AG04450 (cell line): ENCODE measurements at places on chromosomes 3 and 15. TPM values are rescaled to one million over a fixed set of nuclear protein-coding genes. Genes with fewer than 3 reads are reported as not detected.

ZMYND10 gene
- polyA plus RNA-seq: 0.87 and 1.1 TPM in 2 replicates

GUCA1C gene
- polyA plus RNA-seq: not detected in 2 replicates

POPDC2 gene
- 0.38 and 0.43 TPM in 2 replicates for polyA plus RNA-seq

TAGLN3 gene
- polyA plus RNA-seq: 2.2 and 2.5 TPM in 2 replicates

PLA2G4E gene
- polyA plus RNA-seq: not detected in 2 replicates

CLDN11 gene
- 444 and 445 TPM in 2 replicates for polyA plus RNA-seq

SIDT1 gene
- polyA plus RNA-seq: not detected in 2 replicates

CHRNA5 gene
- polyA plus RNA-seq: 4.3 and 5.2 TPM in 2 replicates

GRM7 gene
- polyA plus RNA-seq: not detected in 2 replicates

WNT7A gene
- not detected in 2 replicates for polyA plus RNA-seq

LOXL1 gene
- polyA plus RNA-seq: 114 and 206 TPM in 2 replicates

SERPINI1 gene
- polyA plus RNA-seq: 0.58 and 0.88 TPM in 2 replicates

DNA sequence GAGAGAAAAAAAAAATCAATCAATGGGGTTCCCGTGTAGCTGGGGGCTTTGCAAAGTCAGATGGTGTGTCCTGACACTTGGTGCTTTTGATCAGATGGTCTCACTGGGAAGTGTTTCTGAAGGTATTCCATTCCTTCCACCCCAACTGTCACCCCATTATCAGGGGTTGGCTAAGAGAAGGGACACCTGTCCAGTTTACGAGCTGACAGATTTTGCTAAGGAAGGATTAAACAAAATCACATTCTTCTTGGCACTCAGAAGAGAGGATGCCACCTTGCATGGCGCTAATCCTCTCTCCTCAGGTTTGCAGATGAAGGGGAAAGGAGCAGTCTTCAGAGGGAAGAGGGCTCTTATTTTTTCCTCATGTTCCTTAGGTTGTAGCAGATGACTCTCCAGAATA is 103.7 kb upstream of the ETV5 start:
- DNase-seq: no peak

GRCh38 chr3:196135693-196136639 is 54.1 kb upstream of the TFRC start:
- DNase-seq: no peak

DNA sequence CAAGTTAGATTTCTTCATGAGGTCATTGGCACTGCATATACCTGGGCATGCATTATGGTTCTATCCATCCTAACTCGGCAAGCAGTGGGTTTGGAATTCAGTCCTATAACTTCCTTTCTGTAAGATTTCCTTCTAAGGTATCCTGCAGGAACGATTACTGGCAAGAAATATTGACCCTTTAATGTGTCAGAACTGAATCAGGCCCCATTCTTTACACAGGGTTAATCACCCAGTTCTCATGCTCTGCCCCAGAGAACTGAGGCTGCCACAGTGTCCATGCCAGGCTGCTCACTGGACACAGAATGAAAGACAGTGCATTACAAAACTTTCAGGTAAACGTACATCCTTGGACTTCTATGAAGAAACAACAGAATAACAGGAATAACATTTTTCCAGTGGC is 108.9 kb downstream of the RPL22L1 start:
- no peak for DNase-seq

DNA sequence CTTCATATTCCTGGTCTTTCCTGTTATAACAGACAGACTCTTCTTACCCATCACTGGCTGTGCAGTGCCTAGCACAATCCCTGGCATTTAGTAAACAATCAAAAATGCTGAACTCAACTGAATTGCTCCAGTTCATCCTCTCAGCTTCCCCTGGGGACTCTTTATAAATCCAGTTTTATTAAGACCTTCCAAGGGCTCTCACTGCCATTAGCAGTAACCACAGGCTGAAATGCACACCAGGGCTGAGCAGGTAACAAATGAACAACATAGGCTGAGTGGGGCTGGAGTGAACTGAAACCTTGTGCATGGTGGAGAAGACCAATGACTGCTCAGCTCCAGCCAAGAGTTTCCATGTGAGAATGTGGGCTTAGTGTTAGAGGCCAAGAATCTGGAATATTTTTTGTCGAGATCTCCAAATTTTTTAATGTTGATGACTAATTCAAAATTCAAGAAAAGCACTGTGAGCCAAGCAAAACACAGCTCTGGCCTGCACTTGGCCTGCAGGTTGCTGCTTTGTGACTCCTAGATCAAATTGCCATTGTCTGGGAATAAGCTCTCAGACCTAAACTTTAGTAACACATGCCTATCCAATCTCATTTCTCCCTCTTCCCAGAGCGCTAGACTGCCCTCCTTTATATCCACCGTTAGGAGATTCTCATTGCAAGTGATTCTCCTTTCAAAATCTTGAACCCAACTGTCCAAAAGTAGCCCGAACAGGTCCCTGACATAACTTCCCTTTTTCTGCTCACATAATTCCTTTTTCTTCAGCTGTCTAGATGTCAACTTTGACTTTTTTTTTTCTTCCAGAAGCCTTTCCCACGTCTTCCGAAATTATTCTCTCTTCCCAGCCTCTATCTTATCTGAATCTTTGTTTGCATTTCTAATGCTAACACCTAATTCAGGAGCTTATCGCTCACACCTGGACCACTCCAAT is 7.4 kb downstream of the SQOR start:
- peak; percentile 57 for DNase-seq

DNA sequence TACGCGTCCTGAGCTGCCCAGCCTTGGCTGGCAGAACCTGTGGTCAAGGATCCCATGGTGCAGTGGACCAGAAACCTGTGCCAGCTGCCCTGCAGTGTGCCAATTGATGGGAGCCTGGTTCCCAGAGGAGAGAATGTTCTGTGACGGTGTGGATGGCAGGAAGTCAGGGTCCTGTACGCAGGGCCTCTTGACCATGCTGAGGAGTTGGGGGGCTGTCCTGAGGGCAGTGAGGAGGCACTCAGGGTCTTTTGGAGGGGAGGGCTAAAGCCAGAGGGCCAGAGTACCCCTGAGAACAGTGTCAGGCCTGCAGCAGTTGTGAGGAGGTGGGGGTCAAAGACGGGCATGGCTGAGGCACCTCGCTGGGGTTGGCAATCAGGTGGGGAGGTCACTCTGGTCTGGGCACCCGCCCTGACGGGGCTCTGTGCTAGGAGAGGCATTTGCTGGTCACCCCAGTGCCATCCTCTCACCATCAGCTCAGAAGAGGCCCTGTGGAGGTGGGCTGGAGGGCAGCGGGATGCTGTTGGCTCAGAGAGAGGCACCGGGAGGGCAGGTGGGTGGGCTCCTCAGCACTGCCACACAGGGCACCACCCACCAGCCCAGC is 61.0 kb downstream of the SCN5A start:
- no peak for DNase-seq

- DNase-seq: no peak
These were observed 184.6 kb downstream of the GOLGA6L6 start for GRCh38 chr15:20356911-20357480.

DNA sequence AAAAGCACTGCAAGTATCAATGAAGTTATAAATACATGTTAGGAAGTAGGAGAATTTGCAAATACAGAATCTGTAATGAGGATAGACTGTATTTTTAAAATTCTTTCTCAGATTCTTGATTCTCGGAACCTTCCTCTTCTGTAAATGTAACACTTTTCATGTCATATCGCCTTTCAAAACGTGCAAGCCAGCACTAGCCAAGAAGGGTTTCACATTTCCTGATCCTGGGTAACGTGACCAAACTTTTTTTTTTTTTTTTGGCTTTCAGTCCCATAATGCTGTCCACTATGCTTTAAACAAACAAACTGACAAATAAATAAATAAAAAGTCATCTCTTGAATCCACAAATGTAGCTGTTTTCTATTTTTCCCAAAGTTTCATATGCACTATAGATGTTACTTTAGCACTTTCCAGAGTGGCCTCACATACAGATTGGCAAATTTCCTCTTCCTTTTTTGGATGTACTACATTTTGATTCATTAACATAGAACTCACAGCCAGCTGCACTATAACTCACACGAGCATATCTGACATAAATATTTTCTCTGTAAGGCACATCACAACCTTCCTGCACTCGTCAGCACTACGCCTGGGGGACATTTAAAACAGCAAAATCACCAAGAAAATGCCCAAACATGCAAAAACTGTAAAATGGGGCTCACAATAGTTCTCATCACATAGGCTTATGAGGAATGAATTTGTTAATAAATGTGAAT is 208.1 kb downstream of the OSBPL10 start:
- DNase-seq: no peak

DNA sequence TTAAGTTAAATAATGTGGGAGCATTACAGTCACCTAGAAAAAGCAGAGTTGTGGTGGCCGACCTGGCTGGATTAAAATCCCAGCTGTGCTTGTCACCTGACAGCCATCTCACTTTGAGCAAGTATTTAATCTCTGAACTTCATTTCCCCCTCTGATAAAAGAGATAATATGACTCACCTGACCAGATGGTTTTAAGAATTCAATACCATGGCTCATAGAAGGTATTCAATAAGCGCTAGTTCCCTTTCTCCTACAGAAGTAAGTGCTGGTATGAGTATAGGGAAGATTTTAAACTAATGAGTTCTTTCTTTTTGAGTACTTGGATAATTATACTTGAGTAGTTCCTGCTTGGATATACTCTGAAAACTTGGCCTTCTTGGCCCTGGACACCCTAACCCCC is 325.5 kb downstream of the IL5RA start:
- DNase-seq: no peak

DNA sequence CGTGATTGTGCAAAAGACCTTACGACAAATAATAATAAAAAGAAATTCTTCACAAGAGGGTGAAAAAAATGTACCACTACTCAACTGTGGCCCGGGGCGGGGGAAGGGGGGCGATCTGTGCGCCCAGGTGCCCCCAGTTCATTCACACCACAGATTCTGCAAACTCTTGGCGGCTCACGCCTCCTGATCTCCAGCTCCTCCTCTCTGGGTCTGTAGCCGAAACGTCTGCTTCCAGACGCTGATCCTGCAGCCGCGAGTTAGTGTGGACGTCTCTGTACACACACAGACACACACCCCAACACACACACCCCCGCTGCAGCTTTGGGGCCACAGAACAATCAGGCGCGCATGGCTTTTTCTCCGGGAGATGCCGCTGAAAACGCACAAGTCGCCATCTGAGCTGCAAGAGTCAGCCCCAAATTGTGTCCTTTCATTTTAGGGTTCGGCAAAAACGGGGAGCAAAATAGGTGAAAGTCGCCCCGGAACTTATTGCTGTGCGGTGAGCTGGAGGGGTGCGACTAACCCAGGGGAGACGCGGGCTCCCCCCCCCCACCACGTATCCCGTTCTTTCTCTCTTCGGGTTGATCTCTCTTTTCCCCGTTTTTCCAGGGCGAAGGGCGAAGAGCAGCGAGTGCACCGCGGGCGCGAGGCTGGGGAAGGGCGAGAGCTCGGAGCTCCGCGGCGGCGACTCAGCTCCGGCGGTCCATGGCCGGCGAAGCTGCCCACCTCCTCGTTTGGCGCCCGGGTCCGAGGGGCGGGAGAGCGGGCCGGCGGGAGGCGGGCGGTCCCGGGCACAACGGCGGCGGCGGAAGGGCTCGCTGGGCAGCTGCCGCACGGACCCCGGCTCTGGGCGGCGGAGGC is 505 bp upstream of the WNT5A start:
- no peak for DNase-seq

DNA sequence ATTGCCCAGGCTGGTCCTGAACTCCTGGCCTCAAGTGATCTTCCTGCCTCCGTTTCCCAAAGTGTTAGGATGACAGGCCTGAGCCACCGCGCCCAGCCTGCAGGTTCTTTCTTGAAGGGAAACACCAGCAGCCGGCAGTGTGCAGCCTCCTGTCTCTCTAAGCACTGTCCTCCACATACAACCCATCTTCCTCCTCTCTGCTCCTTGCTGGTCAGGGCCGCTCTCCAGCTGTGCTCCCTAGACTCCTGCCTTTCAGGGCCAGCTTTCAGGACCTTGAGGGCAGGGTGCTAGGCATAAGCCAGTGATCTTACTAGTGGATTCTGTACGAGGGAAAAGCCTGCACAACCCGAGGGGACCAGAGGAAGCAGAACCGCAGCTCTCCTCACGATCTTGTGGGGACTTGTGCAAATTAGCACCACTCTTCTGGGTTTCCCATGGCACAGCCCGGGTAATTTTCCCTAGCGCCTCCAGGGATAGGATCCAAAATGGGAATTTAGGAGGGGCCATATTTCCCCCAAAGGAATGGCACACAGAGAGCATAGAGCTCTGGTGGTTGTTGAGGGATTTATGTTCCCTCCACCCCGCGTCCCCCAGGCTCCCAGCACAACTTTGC is 18.2 kb upstream of the CORO2B start:
- no peak for DNase-seq

DNA sequence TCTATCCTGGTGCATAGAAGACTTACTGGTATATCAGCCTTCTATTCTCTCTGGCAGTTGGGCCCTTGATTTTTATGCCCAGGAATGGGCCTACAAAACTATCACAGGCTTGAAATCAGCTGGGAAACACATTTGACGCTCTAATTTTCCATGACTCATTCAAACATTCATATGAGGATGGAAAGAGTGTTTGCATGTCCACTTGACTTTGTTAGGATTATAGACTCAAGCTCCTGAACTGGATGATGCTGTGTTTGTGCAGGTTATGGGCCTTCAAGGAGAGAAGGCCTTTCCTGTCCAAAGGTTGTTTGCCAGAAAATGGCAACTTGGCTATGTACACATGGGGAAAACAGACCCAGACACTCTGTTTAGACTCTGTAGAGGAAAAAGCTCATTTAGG is 219.9 kb downstream of the GAP43 start:
- no peak for DNase-seq

DNA sequence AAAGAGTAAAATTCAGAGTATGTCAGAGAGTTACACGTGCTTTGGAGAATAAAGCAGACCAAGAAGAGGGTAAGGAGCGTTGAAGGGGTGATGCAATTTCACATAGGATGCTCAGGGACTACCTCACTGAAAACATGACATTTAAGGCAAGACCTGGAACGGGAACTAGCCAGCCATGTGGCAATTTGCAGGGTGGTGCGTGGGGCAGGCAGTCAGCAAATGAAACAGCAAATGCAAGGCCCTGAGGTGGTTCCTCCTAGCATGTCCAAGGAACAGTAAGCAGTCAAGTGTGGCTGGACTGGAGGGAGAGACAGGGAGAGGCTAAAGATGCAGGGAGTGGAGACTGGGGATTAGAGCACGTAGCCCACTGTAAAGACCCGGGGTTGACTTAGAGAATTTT is 146.1 kb upstream of the LPP start:
- DNase-seq: no peak

- DNase-seq: no peak
These were observed 6.2 kb upstream of the TIPARP start for GRCh38 chr3:156668073-156668763.

DNA sequence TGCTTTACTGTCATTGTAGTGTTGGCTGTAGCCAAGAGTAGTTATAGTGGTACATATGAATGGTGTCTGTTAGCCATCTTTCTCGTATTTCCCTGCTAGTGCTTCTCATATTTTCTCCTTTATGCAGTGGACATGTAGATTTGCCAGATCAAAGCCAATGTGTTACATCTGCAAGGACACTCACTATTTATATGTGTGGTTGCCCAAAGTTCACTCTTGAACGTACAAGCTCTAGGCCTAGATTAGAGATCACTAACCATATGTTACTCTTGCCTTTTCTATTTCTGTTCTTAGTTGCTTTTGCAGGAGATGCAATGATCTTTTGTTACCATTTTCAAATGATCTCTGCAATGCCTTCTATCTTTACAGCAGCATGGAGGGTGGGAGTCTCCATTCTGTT is 78.4 kb downstream of the CADM2 start:
- DNase-seq: no peak

- DNase-seq: no peak
These were observed 179.2 kb downstream of the ATP10A start for GRCh38 chr15:25683911-25684310.

- no peak for DNase-seq
These were observed 17.5 kb upstream of the BCHE start for GRCh38 chr3:165854696-165855095.
